Fibroblast of pulmonary artery (primary cell): ENCODE measurements at places on chromosomes 13 and 19.

GRCh38 chr19:2607712-2608601 is 94.5 kb downstream of the GNG7 start:
- no peak for DNase-seq

- no peak for DNase-seq
Measured at GRCh38 chr19:8262431-8262830, 45.7 kb downstream of the CD320 start.

GRCh38 chr19:9903336-9903735 is 33.0 kb downstream of the OLFM2 start:
- DNase-seq, result no peak

DNA sequence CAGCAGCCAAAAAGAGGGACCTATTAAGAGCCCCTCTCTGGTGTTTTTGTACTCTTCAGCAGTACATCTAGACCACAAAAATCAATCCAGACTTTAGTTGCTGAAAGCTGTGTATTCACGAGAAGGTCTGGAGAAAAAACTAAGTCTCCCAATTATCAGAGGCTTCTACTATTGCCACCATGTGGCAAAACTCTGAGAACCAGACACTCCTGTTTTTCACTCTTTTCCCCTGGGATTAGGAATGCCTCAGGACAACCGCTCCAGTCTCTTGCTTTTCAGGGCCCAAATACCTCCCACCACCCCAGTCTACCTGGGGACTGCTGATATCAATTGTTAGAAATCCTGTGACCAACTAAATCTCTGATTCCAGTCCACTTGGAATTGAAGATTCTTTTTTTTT is 30.1 kb upstream of the OBI1 start:
- DNase-seq, result no peak

GRCh38 chr19:54380897-54381296 is 16.2 kb upstream of the LAIR1 start:
- no peak for DNase-seq

GRCh38 chr19:48194041-48194843 is 23.8 kb downstream of the ZSWIM9 start:
- DNase-seq, result peak; percentile 28
